Dermis lymphatic vessel endothelial cell (primary cell): ENCODE measurements at places on chromosomes 5 and 9. TPM values are rescaled to one million over a fixed set of nuclear protein-coding genes. Genes with fewer than 3 reads are reported as not detected.

Gene PRELID2
- 29.8 and 31.4 TPM in 2 replicates for total RNA-seq

Gene ZNF608
- 7.8 and 12.8 TPM in 2 replicates for total RNA-seq

Gene CSF1R
- not detected in 2 replicates for total RNA-seq

Gene FOXD4
- 0.11 and 0.17 TPM in 2 replicates for total RNA-seq

Gene KCNIP1
- total RNA-seq = 53.2 and 65.1 TPM in 2 replicates

Gene ADGRV1
- total RNA-seq = 0.11 and 0.17 TPM in 2 replicates
